ENCODE measurements at places on chromosomes 11 and 22. TPM values are rescaled to one million over a fixed set of nuclear protein-coding genes. Genes with fewer than 3 reads are reported as not detected.

DNA sequence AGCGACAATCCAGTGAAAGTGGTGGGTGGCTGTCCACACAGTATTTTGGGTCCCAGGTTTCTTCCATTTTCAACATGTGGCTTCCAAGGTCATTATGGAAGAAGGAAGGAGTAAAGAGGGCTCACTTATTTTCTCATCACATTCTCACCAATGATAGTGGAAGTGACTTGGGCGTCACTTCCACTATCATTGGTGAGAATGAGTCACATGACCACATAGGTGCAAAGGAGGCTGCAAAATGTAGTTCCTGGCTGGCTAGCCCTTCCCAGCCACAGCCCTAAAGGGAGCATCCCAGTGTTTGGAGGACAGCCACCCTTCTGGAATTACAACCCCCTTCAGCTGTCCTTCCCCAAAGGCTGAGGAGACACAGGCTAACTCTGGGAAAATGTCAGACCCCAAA, 95.6 kb downstream of the TSPAN18 start:
- no peak for DNase-seq

- no peak for DNase-seq
These were observed 78.4 kb downstream of the XRRA1 start for GRCh38 chr11:74870485-74870884.

GRCh38 chr11:128728767-128729587, 35.1 kb downstream of the FLI1 start:
- DNase-seq, result no peak

DNA sequence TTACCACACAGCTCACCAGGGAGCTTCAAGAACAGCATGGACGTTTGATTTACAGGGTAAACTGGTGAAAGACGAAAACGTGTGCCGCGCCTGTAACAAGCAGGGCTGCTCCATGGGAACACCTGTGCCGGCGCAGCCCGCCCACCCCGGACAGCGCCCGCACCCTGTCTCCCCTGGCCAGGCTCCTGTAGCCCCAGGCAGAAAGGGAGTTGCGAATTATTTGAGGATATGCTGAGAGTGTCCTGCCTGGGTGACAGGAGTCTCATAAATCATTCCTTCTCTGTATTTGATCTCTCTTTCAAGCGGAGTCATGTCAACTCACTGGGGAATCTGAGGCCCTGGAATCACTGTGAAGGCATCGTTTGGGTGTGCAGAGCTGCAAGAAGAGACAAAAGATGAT, 804.3 kb downstream of the OPCML start:
- no peak for DNase-seq

GRCh38 chr11:126355926-126356897, 726 bp downstream of the ST3GAL4 start:
- peak; percentile 43 for DNase-seq

- DNase-seq, result no peak
These were observed 1526.3 kb downstream of the BRD1 start for GRCh38 chr22:48301421-48301820.

DNA sequence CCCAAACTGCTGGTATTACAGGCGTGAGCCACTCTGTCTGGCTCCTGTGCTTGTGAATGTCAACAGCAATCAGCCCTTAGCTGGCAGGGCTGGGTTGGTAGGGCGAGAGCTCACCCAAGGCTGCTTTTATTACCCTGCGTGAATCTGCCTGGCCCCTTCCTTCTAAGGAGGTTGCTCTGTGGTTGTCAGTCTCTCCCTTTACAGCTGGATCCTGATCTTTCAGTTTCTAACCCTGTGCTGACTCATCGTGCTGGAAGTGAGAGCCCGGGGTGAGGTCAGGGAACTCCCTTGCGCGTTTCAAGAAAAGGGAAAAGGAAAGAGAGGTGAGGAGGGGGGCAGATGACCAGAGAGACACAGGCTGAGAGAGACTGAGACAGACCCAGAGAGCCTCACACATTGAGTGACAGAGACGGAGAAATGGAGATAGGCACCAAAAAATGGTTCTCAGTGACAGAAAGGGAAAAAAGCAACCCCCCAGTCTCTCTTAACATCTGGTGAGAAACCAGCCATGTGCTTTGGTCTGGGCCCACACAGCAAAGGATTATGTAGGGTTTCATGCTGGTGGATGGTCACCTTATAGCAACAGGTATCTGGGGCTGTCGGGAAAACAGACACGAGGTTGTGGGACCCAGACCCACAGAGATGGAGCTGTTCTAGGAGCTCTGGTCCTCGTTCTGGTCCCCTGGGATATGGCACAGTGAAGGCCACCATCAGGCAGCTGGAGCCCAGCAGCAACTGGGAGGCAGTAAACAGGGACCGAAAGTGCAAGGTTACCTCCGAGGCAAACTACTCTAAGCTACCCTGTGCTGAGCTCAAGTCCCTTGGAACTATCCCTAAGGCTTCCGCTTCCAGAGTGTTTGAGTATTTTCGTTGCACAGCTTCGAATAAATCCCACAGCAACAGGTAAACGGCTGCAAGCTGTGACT, 2.5 kb downstream of the TCN2 start:
- DNase-seq, result peak; percentile 81

- peak; percentile 76 for DNase-seq
These were observed 3.4 kb downstream of the CCND1 start for GRCh38 chr11:69644071-69644961.

DNA sequence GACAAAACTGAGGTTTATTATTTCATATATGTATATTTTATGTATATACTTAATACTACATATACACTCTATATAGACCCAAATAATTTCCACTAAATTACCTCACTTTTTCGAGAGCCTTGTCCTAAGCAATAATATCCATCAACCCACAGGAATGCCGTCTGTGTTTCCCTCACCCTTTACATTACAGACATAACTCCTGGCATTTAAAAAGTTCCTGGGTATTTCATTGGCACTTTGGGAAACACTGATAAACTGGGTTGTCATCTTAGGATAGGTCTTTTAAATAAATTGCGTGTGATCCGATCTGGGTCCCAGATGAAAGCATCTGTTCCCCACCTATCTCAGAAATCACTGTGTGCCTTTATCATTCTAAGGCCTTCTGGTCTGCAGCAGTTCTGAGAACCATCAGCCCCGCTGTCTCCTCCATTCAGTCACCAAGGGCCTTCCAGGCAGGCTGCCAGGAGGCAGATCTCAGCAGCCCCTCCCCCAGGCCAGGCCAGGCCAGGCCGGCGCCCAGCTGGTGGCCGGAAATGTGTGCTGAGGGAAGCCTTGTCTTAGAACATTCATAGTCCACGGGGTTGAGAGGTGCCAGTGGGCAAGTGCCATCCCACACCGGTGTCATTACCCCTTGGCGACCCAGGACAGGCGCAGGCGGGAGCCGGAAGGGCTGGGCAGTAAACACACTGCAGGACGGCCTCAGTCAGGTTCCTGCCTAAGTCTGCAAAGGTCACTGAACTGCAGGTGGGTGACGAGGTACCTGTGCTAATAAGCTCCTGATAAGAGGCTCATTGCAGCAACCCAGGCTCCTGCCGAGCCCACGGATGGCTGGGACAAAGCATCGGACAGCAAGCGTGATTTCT, 3.3 kb downstream of the FGF19 start:
- no peak for DNase-seq

DNA sequence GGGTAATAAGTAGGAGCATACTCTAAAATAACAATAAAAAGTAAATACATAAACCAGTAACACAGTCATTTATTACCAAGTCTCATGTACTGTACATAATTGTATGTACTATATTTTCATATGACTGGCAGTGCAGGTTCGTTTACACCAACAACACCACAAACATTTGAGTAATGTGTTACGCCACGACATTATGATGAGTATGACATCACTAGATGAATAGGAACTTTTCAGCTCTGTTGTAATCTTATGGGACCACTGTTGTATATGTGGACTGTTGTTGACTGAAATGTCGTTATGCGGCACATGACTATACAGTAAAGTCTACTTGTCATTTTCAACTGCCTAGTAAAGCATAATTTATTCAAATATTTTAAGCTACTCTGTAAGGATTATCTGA, 18.6 kb downstream of the KIF18A start:
- no peak for DNase-seq

- DNase-seq, result no peak
These were observed 100.3 kb upstream of the PITPNB start for GRCh38 chr22:28019360-28019759.

DNA sequence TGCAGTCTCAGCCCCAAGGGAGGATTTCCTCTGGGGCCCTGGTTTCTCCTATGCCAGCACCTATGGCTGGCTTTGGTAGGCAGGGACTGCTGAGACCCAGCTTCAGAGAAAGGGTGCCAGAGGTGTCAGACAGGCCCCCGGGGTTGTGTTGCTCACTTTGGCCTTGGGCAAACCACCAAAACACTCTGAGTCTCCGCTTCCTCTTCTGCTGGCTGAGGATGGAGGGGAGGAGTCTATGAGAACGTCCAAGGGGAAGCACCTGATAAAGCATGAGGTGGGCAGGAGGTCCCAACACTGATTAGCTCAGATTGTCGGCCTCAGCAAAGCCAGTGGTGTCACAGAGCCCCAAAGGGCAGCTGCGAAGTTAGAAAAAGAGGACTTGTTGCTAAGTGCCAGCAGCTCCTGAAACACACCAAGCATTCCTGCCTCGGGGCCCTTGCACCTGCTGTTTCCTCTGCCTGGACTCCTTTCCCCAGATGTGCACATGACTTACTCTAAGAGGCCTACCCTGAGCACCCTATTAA, 10.5 kb downstream of the SMTNL1 start:
- no peak for DNase-seq

DNA sequence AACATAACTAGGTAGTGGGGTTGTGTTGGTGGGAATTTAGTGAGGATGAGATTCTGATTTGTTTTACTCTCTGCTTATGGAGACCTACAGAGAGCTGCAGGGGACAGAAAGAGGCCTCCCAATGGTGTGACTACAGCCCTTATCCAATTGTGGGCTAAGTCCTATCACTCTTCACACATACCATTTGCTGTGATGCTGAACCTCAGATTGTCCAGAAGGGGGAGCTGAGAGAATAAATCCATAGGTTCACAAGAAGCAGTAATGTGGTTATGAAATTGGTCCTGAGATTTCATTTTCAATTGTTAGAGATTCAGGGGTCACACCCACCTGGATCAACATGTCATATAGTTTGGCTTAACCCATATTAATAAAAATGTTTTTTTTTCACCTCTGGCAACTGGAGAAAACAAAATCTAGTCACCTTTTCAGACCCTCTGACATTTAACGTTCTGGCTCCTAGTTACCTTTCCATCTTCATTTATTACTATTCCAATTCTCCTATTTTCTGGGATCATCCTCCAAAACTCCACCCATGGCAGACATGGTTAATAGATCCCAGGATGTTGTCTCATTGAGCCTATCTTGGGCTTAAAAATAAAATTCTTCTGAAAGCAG, 53.3 kb upstream of the PTPN5 start:
- DNase-seq, result no peak

DNA sequence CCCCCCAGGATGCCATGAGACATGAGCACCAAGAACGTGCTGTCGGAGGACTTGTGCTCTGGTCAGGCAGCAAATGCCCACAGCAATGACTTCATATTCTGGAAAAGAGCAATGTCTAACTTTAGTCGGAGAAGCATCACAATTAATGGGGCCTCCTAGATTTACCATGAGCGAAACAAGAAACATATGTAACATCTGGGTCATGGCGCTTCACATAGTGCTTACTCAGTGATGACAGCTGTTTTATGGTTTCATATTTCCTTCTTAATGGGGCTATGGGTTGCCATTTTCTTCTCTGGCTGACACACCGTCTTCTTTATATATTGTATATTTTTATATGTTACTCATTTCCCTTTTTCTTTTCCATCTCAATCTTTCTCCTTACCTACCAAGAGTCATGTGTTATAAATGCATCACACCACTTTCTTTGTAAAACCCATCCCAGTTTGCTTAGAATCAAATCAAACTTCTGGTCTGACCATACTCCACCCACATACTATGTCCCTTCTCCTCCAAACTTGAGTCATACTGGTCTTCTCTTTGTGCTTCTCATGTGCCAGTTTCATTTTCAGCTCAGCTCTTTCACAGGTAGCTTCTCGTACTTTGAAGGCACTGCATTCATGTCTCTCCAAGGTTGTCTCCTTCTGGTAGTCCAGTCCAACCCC, 9.4 kb upstream of the CASP12 start:
- no peak for DNase-seq

- no peak for DNase-seq
These were observed 38.6 kb upstream of the CARS1 start for GRCh38 chr11:3095712-3096361.

GRCh38 chr11:129354691-129355090, 21.0 kb upstream of the BARX2 start:
- no peak for DNase-seq

GRCh38 chr11:36131721-36132397, 157.4 kb downstream of the COMMD9 start:
- peak; percentile 27 for DNase-seq

- no peak for DNase-seq
These were observed 88.3 kb downstream of the LUZP2 start for GRCh38 chr11:24585192-24585591.

GRCh38 chr11:45423036-45423435, 136.9 kb upstream of the SYT13 start:
- no peak for DNase-seq

- no peak for DNase-seq
These were observed 1001.0 kb upstream of the TENM4 start for GRCh38 chr11:80441821-80442220.

DNA sequence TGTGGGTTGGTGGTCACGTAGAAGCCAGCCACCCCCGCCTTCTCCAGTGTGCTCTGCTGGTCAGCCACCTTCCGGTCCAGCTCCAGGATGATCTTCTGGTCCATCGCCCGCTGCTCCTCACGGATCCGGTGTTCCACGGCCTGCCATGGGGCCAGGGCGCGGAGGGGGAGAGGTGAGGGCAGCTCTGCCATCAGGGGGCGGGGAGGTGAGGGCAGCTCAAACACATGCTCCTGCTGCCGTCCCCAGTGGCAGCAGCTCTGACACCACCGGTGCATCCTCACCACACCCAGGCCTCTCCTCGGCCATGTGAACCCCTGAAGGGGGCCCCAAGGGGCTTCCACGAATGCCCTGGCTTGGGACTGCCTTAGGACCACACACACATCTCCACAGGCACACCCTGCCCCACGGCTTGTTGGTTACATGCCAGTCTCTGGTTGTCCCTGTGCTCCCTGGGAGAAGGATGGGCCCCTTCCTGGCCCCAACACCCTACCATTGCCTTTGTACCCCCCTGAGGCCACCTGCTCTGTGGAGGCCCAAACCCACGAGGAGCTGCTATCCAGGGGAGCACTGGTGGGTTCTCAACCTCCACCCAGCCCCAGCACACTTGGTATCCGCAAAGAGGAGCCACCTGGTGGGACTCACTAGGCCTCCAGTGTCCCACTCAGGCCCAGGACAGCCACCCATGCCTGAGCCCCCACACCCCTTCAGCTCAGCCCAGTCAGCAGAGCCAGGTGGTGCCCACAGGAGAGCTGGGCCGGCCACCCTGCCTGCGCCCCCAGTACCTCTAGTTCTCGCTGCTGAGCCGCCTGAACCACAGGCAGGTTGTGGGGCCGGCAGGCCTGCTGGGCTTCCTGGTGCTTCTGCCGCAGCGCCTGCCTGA, 4.3 kb downstream of the DGCR6L start:
- peak; percentile 14 for DNase-seq

GRCh38 chr11:44624761-44625221, 59.3 kb downstream of the CD82 start:
- peak; percentile 12 for DNase-seq

The P2RX6 gene
- 0.27 TPM for total RNA-seq

The ART1 gene
- not detected for total RNA-seq

The KCNK7 gene
- total RNA-seq, result 0.40 TPM

The KRTAP5-1 gene
- not detected for total RNA-seq

The MIOX gene
- total RNA-seq, result not detected

The SMIM35 gene
- not detected for total RNA-seq

The OR52H1 gene
- not detected for total RNA-seq

The KRTAP5-10 gene
- total RNA-seq, result 0.37 TPM

The CARNS1 gene
- total RNA-seq, result 0.32 TPM

The ACTN3 gene
- 0.11 TPM for total RNA-seq

The FZD4 gene
- total RNA-seq, result 6.7 TPM

The JAML gene
- 12.0 TPM for total RNA-seq

The TYR gene
- total RNA-seq, result not detected

The LSP1 gene
- 23.0 TPM for total RNA-seq

Measured in colonic mucosa (tissue), 4 donors.